ENCODE measurements at places on chromosomes 12 and 14. TPM values are rescaled to one million over a fixed set of nuclear protein-coding genes. Genes with fewer than 3 reads are reported as not detected.

The RNASE3 gene
- total RNA-seq = not detected

The C1QL4 gene
- total RNA-seq = 2.7 TPM

The RHNO1 gene
- total RNA-seq = 30.4 TPM

The OR6C2 gene
- total RNA-seq = not detected

The AICDA gene
- not detected for total RNA-seq

The BCL11B gene
- 5.1 TPM for total RNA-seq

The PNP gene
- 9.8 TPM for total RNA-seq

The GLS2 gene
- 6.1 TPM for total RNA-seq

The CFAP54 gene
- 21.2 TPM for total RNA-seq

The KLRG1 gene
- total RNA-seq = 10.5 TPM

The AQP5 gene
- 0.82 TPM for total RNA-seq

The SMIM41 gene
- 0.18 TPM for total RNA-seq

The AKAP6 gene
- total RNA-seq = 223 TPM

GRCh38 chr12:53484686-53485575 is 14.3 kb downstream of the MAP3K12 start:
- no peak for DNase-seq

GRCh38 chr12:123936956-123937706 is 35.5 kb downstream of the CCDC92 start:
- no peak for DNase-seq

DNA sequence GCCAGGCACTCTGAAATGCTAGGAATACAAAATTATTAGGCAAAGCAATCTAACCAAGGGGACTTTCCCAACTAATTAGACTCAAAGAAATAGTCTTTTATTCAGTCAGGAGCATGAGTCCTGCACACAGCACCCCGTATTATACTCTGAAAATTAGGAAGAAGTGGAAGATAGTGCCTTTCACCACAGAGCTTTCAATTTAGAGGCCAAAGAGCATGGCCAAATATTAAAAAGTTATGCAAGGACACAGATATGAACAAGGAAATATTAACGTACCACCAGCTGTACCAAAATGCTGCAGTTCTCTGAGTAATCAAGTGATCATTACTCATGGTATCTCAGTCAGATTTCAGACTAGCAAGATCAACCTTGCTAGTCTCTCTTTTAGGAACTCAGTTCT is 22.6 kb upstream of the MDM2 start:
- no peak for DNase-seq

- peak; percentile 22 for DNase-seq
Measured at GRCh38 chr12:108099073-108099472, 30.0 kb upstream of the WSCD2 start.

GRCh38 chr14:61262082-61262481 is 19.1 kb downstream of the TMEM30B start:
- DNase-seq = no peak

GRCh38 chr12:94603434-94604365 is 46.7 kb downstream of the TMCC3 start:
- no peak for DNase-seq

DNA sequence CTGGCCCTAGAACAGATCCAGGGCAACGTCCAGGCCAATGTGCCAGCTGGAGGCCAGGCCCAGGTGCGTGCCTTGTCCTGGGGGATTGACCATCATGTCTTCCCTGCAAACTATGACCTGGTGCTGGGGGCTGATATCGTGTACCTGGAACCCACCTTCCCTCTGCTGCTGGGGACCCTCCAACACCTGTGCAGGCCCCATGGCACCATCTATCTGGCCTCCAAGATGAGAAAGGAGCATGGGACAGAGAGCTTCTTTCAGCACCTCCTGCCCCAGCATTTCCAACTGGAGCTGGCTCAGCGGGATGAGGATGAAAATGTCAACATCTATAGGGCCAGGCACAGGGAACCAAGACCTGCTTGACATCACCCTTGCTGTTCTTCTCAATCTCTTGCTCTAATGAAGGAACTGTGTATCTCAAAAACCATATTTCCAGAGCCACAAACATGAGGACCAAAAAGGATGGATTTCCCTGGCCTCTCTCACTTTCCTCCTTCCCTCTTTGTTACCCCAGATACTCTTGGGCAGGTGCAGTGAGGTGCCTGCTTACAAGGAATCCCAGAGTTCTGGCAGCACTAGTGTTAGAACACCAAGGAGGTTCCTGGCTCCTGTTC is 2.2 kb upstream of the TSFM start:
- no peak for DNase-seq

GRCh38 chr12:132834181-132834711 is 5.6 kb upstream of the GOLGA3 start:
- DNase-seq = peak; percentile 31

DNA sequence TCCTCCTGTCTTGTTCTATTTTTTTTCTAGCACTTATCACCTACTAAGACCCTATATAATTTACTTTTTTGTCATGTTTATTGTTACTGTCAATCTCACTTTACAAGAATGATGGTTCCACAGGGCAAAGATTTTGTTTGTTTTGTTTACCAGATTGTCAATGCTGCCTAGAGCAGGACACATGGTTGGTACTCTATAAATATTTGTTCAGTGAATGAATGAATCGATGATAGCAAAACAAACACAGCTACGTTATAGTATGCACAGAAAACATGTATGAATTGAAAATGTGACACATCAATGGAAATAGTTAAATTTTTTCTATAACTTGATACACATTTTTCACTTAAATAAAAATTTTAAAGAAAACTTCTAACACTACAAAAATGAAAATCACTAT is 67.1 kb upstream of the KRR1 start:
- DNase-seq = no peak

DNA sequence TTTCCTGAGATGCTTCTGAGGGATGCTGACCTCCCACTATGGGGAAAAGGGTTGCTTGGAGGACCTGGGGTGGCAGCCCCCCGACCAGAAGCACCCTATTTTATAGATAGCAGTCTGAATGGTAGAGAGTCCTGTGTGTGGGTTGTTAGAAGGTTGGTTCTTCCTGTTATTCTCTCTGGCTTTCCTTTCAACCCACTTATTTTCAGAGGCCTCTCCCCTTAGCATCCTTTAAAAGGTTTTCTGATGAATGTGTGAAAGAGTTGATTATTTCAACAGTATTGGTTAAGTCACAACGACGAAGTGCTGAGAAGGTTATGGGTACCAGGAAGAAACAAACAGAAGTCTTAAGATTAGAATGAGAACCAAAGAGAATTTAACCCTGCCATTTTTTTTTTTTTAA is 20.8 kb upstream of the MANSC4 start:
- DNase-seq = no peak

- no peak for DNase-seq
Measured at GRCh38 chr14:91706996-91707395, 24.9 kb downstream of the CATSPERB start.

DNA sequence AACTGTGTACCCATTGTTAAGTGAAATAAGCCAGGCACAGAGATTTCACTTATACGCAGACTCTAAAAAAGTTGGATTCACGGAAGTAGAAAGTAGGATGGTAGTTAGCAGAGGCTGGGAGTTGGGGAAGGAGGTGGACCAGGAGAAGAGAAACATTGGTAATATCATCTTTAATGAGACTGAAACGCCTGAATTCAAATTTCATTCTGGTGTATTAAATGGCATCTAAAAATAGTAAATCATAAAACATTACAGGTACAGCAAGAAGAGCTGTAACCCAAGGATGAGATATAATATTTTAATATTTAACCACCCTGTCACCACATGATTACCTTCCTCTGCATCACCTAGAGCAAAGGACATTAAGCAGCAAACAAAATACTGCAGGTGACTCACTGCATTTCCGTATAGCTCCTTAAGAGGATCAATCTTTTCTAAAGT is 99.4 kb downstream of the EPS8 start:
- DNase-seq = no peak

DNA sequence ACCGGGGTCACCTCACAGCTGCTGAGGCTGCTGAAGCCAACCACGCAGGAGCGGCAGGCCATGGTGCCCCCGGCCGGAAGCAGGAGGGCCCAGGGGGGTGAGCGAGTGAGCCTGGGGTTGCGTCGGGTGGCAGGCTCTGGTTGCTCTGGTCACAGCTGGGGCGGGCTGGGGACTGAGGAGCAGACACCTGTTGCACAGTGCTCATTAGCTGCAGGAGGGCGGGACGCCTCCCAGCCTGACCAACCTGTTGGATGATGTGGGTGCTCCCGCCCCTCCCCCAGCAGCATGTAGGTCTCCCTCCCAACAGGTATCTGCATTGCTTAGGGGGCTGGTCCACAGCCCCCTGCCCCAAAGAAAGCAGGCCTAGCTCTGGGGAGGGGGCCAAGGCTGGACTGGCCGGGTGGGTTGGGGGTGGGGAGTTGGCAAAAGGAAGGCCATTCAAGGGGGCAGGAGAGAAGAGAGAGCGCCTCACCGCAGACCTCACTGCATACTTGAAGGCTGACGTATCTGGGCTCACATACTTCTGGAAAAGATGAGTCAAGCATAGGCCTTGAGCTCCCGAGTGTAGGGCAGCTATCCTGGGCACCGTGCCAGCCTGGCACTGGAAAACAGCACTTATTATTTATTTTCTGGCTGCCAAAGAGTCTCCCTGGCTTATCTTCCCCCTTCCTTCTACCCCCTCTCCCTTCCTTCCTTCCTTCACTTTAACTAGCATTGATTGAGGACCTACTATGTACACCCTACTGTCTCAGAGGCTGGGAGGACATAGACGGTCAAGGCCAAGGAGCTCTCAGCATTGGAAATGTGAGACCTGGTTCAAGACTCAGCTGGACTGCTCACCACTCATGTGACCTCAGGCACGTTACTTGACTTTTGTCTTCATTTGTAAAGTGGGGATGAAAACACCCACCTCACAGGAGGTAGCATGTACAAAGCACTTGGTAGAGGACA is at the start of gene KRT80:
Gene KRT80, minus strand, starts transcription at position 174 of the 951 bp plus-strand sequence. Its CDS starts 112 bp downstream, at position 62.
- peak; percentile 52 for DNase-seq

GRCh38 chr14:73758392-73759182 is 44.4 kb upstream of the PNMA1 start:
- DNase-seq = peak; percentile 74

GRCh38 chr14:70909733-70910614 is 2.7 kb downstream of the PCNX1 start:
- DNase-seq = no peak

DNA sequence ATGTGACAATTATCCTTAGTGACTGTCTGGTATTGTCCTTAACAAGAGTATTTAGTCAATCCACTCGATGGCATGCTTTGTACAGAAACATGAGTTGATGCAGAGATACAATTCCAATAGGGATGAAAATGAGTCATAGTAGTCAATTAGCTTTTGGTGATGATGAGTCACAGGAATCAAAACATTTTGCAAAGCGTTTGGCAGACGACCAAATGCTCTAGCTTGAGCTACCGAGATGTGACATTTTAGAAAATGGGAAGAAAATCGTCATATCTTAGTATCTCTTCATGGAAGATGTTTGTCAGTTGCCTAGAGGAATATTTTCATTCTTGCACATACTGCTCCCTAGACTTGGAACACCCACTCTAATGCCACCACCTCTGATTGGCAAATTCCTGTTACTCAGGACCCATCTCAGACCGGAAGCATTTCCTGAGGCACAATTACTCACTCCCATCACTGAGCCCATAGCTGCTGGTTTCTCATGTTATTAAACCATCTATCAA is 95.0 kb downstream of the LMNTD1 start:
- no peak for DNase-seq

DNA sequence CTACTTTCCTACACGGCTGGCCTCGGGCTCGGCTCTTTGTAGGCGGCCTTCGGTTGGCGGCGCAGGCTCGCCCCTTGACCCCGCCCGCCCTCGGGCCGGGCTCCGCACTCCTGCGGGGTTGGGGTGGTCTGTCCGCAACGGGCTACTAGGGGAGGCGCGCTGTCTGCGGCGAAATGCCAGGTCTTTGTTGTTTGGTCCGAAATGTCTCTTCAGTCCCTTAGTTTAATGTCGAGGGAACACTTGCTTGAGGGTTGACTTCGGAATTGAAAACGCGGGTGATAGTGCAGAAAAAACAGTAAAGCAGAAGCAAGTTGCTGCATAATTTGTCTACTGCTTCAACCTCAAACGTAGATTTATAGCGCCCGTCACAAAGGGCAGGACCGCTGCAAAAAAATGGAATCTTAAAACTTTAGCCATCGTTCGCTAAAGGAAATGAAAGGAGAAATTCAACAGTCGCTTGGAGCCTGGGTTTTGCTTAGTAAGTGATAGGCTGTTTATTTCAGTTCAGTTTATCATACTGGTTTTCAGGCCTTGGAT is 390 bp downstream of the JKAMP start:
- no peak for DNase-seq

- no peak for DNase-seq
Measured at GRCh38 chr12:78185109-78185508, 354.4 kb downstream of the NAV3 start.

DNA sequence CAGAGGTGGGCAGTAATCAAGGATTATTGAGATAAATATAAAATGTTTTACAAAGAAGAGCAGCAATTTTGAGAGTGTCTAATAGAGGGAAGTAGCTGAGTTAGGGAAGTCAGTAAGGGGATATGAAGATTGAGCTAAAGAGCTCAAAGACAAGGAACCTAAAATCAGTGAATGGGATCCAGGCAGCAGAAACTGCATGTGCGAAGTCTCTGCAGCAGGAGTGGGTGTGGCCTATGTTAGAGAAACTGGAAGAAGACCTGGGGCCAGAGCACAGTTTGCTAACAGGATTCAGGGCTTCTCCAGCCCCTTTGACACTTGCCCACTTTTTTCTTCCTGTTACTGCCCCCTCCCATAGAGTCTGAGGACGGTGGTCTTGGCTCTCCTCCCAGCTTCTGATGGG is 36.3 kb upstream of the PLXNC1 start:
- no peak for DNase-seq

- DNase-seq = no peak
Measured at GRCh38 chr12:25932971-25933370, 25.5 kb upstream of the RASSF8 start.

- DNase-seq = peak; percentile 33
Measured at GRCh38 chr14:35818346-35819115, 7.6 kb upstream of the BRMS1L start.

DNA sequence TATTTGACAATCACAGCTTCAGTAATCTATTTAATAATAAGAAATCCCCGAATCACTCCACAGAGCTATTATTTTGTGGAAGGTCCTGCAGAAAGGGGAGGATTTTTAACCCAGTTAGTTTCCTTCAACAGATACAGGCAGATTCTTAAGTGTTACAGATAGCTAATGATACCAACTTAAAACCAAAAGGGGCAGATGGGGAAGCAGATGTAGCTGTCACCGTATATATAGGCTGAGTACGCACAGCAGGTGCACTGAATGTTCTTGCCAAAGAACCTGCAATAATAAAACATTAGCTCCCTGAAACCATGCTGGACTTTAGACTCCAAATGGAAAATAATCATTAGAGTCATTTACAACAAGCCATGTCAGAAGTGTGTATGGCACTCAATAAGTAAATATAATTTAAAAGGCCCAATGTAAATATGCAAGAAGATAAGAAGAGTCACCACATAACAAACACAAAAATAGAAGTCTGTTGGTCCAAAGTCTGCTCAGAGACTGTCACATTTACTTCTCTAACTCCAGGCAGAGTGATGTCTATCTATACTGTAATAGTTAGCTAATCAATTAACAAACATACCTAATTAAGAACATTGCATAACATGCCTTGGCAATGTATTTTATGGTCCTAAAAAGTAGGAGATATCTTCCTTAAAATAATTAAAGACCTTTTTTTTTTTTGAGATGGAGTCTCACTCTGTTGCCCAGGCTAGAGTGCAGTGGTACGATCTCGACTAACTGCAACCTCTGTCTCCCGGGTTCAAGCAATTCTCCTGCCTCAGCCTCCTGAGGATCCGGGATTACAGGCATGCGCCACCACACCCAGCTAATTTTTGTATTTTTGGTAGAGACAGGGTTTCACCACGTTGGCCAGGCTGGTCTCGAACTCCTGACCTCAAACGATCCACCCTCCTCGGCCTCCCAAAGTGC is 78.8 kb downstream of the SEC23A start:
- no peak for DNase-seq

- DNase-seq = peak; percentile 57
Measured at GRCh38 chr14:56686416-56686815, 106.8 kb downstream of the TMEM260 start.
